ENCODE measurements at places on chromosomes 11 and 22.

DNA sequence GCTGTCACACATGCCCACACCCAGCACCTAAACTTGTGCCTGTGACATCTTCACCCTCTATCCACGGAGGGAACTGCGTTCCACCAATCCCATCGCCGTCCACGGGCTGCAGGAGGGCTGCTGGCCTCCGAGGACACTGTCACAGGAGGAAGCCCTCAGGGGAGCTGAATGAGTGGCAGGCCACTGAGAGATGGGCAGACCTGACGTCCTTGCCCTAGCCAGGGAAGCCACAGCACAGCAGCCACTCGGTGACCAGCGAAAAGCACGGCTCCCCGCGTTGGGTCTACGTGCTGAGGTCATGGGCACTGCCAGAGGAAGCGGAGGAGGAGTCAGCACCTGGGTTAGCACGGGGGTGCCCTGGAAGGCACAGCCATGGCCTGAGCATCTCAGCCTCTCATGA, 50.5 kb downstream of the IGSF9B start:
- no peak for DNase-seq

DNA sequence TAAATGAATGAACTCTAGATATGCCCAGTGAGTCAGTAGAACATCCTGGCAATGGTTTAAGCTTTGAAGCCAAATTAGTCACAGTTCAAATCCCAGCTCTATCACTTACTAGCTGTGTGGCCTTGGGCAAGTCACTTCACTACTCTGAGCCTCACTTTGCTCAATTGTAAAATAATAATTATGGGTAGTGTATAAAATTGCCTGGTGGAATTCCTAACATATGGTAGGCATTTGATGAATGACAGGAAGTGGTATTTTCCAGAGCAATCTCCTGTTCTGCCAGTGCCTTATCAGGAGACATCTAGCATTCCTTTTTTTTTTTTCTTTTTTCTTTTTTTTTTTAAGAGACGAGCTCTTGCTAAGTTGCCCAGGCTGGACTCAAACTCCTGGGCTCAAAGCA, 13.0 kb downstream of the SCN4B start:
- no peak for DNase-seq

DNA sequence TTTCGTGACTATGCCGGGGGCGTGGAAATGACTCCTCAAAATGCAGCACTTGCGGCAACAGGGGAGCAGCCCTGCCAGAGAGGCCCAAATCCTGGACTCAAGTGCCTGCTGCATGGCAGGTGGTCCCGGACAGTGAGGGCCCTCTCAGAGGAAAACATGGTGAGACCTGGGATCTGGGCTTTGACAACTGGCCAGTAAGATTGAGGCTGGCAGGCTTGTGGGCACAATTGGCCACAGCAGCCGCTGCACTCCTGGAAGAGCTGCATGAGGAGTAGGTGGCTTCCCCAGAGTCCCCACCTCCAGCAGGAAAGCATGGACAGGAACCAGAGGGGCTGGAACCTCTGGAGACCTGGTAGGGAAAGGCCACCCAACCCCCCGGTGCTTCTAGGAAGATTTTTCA, 13.4 kb downstream of the LINC01488 start:
- no peak for DNase-seq

DNA sequence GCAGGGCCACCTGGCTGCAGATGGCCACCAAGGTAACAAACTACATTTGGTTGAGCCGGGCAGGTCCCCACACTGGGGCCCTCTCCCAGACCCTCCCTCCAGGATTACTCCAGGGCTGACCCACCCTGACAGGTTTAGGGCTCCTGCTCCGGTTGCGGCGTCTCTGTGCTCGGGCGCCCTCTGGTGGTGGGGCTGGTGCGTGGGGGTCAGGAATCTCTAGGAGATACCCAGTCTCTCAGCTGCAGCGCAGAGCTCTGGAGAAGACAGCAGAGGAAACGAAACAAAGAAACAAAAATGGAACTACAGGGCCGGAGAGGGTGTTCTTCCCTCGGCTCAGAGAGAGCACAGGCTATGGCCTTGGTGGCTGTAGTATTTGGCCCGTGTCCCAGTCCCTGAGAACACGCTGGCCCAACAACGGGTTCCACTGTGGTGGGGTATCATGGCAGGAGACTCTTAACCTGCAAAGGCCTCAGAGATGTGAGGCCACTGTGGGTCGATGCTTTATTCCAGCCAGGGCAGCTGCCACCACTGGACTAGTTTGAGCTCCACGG, 2.4 kb downstream of the C11orf96 start:
- DNase-seq, result no peak

- no peak for DNase-seq
Observed at GRCh38 chr11:19864141-19865140, 151.8 kb downstream of the NAV2 start.

DNA sequence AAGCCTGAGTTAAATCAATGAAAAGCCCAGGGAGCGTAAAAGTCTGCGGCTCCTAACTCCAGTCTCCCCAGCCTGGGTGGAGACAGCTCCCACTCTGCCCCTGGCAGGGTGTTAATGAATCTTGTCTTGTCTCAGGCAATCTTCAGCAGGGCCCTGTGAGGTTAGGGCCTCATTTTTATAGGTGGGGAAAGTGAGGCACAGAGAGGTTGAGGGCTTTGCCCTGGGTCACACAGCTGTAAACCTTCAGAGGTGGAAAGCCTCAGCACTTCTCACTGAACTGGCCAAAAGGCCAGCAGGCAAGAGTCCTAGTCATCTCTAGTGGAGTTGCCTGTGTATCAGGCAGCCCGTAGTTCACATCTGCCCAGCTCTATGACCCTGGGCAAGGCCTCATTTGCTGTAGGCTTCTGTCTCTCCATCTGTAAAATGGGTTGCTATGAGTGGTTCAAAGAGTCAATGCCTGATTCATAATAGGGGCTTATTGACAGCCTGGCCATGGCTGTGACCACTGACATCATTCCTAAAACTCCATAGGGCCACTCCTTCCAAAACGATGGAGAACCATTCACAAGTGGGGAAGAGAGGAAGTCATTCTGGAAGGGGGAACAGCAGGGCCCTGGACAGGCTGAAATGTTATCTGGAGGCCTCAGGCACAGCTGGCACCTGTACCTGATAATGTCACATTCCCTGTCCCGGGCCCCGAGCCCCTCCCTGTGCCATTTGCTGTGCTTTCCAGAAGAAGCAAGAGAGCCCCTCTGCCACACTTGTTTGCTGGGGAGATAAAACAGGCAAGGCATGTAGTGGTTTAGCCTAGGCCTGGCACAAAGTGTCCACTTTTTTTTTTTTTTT, 6.0 kb downstream of the CBX7 start:
- no peak for DNase-seq

GRCh38 chr22:48079505-48080290, 1317.2 kb downstream of the TBC1D22A start:
- DNase-seq, result no peak

- no peak for DNase-seq
Observed at GRCh38 chr11:45922425-45923082, at the start of gene LARGE2. Gene LARGE2 (plus strand): TSS chr11:45922656. CDS start chr11:45922883, 227 bp downstream.

DNA sequence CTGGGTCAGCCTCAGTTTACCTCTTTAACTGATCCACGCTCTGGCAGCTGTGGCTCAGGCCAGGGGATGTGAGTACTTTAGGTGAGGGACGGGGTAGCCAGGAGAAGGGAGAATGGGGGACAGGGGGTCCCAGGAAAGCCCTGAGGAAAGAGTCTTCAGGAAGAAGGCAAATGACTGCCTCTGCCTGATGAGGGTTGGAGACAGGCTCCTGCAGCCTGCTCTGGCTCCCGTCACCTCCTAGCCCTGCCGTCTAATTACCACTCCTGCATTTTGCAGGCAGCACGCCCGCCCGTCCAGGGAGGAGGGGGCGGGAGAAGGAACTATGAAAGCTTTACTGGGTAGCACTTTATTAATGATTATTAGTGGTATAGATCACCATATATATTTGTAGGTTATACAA, 116.6 kb downstream of the CEP164 start:
- DNase-seq, result no peak

DNA sequence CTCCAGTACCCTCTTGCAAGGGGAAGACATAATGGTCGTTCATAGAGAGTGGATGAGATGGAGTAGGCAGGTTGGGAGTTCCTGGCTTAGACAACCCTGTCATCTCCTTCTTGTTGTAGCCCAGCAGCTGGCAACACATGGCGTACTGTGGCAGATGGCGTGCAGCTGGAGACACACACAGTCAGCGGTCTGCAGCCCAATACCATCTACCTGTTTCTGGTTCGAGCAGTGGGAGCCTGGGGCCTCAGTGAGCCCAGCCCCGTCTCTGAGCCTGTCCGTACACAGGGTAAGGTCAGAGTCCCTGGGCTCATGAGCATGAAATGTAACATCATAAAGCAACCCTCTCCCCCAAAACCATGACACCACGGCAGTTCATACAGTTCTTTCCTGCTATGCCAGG, 8.7 kb downstream of the ROBO3 start:
- DNase-seq, result no peak

GRCh38 chr11:2777386-2777785, 77.6 kb upstream of the KCNQ1OT1 start:
- DNase-seq, result no peak

GRCh38 chr11:59689015-59689414, 20.2 kb upstream of the PATL1 start:
- no peak for DNase-seq

All from non-pigmented ciliary epithelial cell (primary cell).